GM18507 (cell line): ENCODE measurements at places on chromosomes 3 and 15.

DNA sequence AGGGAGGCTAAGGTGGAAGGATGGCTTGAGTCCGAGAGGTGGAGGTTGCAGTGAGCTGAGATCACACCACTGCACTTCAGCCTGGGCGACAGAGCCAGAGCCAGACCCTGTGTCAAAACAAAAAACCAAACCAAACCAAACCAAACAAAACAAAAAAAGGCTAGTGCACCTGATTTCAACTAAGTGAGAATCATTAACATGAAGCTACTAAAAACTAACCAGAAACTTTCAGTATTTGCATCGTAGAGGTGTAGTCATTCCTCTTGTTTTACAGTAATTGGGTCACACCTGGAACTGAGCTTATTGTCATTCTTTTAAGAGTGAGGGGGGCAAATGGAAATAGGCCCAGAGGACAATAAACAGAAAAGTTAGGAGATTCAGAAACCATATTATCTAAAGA lies 58.5 kb downstream of the ST6GAL1 start:
- no peak for DNase-seq

GRCh38 chr3:156657440-156657839 lies 16.9 kb upstream of the TIPARP start:
- no peak for DNase-seq

- DNase-seq: no peak
These were observed 45.2 kb upstream of the NR2F2 start for GRCh38 chr15:96285305-96285704.

DNA sequence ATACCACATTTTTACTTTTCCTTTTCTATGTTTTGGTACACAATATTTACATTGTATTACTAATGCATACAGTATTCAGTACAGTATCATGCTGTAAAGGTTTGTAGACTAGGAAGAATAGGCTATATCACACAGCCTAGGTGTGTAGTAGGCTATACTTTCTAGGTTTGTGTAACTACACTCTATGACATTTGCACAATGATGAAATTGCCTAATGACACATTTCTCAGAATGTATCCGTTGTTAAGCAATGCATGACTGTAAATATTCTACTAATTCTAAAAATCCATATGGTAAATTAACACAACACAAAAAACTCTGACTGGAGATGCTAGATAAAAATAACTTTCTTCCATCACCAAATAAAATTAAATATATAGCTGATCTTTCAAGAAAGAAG lies 16.2 kb downstream of the NEDD4 start:
- no peak for DNase-seq

- DNase-seq: no peak
These were observed 157.6 kb downstream of the KLF13 start for GRCh38 chr15:31483986-31484951.

GRCh38 chr15:87761736-87762509 lies 494.6 kb downstream of the NTRK3 start:
- no peak for DNase-seq

GRCh38 chr3:190266913-190267290 lies 55.3 kb downstream of the CLDN1 start:
- DNase-seq: no peak

DNA sequence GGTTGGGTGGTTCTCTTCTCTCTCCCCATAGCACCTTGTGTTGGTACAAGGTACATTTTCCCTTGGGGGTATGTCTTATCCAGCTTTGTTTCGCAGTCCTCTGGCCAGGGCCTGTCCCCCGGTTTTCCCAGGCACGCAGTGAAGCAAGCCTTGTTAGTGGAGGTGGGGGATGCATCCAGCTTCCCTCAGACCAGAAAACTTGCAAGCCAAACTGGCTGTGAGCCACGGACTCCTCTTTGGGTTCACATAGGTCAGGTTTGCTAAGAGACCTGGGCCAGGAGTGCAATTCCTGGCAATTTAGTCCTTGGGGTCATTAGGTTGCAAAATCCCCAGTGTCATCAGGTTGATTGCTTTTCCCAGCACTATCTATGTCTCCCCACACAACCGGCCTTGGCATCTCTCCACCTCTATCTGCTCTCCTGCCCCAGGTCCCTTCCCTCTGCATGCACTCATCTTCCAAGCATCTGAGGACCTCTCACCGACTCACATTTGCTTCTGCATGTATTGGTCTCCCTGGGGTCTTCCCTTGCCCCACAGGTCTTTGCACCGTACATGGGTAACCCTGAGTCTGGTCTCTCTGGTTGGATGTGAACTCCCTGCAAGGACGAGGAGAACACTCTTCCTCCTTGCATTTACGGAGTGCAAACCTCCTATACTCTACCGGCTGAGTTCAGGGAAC lies 34.2 kb downstream of the BCL2L10 start:
- no peak for DNase-seq
